AG10803 (cell line): ENCODE measurements at places on chromosomes 2 and 18.
A peak's percentile ranks its signal among the peaks of the same experiment; 100 is the strongest.

- DNase-seq = peak; percentile 8
These were observed 201.2 kb downstream of the CBLN2 start for GRCh38 chr18:72342933-72343332.

DNA sequence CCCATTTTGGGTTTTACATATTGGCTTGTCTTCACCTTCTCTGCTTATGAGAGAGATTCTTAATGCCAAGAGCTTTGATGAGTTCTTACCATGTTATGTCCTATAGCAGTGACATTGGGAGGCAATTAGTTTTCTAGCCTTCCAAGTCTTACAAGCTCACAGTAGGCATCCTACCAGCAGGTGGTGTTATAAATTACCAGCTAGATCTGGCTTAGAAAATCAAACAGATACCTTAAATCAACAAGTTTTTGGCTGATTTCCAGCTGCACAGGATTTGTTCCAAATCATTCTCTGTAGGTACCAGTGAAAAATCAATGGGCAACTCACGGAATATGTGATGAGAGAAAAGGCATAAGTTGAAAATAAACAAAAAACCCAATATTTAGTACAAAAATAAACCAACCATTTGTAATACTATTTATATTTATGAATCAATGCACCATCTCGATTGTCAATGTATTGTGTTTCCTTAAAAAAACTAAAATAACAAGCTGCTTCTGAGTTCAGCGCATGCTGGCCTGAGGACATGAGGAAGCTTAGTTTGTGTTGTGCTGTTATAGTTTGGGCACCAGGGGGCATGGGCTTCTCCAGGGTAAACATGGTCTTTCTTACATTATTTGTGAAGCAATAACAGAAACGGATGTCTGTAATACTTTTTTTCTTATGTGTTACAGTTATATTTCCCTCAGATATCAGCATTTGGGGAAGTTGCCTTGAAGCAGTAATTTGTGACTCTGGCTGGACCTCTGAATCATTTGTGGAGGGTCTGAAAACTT lies 34.1 kb upstream of the NXPH2 start:
- DNase-seq = no peak

DNA sequence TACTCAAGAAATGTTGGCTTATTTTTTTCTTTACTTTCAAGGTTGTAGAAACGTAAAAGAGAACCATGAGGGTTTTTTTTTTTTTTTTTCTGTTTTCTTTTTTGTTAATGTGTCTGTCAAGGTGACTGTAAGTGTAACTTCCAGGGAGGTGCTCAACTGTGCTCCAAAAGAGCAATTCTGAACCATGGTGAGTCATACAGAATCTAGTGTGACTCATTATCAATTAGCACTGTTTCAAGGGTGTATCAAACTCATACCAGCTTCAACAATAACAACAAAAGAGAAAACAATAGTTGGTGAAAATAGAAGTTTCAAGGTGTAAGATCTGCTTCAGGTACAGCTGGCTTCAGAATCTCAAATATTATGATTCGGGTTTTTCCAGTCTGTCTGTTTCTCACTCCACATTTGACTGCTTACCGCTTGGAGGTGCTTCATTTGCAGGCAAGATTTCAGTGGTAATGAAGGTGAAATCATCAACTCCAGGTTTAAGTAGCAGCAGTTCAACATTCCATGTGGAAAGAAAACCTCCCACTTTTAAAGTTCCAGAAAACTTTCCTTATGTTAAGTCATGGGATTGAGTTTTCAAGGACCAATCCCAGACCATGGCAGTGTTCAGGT lies 850.6 kb downstream of the CNTNAP5 start:
- no peak for DNase-seq

- DNase-seq = no peak
These were observed 40.7 kb downstream of the TEX44 start for GRCh38 chr2:231633241-231633976.

- DNase-seq = no peak
These were observed 116.8 kb upstream of the PKDCC start for GRCh38 chr2:41930807-41931566.

DNA sequence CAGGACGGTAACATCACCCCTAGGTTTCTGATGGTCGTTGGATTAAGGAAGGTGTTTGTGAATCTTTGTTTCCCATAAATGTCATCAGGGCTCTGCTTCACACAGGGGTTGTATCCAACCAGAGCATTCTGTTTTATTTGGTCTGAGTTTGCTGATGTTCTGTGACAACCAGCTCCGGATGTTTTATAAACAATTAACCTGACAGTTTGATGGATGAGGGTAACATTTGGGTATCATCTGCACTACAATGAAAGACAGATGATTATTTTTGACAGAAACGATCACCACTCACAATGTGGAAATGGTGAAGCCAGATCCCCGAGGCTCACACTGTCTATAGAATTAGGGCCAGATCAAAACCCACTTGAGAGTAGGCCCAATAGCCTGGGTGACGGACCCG lies 107.1 kb downstream of the CDC42EP3 start:
- no peak for DNase-seq

GRCh38 chr2:113298176-113298575 lies 19.5 kb upstream of the PAX8 start:
- no peak for DNase-seq

DNA sequence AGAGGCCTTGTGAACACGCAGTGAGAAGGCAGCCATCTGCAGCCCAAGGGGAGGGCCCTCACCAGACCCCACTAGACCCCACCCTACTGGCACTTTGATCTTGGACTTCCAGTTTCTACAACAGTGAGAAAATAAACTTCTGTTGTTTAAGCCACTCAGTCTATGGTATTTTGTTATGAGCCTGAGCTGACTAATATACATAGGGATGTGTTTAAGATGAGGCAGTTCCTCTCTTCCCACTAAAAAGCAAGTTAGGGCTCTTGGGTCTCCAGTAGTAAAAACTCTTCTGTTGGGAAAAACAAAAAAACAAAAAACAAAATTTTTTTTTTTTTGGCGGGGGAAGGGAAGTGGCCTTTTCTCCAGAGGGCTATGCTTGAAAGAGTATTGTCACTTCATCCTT lies 233.2 kb upstream of the SMAD7 start:
- DNase-seq = peak; percentile 32

GRCh38 chr2:181312515-181312927 lies 144.7 kb upstream of the ITGA4 start:
- DNase-seq = no peak

GRCh38 chr2:234754126-234754525 lies 197.7 kb upstream of the SH3BP4 start:
- DNase-seq = no peak
